ENCODE measurements at places on chromosomes 1 and 21. TPM values are rescaled to one million over a fixed set of nuclear protein-coding genes. Genes with fewer than 3 reads are reported as not detected.

- DNase-seq: no peak
Observed at GRCh38 chr1:218463194-218464156, 118.3 kb downstream of the TGFB2 start.

Gene OLIG2
- total RNA-seq: not detected

DNA sequence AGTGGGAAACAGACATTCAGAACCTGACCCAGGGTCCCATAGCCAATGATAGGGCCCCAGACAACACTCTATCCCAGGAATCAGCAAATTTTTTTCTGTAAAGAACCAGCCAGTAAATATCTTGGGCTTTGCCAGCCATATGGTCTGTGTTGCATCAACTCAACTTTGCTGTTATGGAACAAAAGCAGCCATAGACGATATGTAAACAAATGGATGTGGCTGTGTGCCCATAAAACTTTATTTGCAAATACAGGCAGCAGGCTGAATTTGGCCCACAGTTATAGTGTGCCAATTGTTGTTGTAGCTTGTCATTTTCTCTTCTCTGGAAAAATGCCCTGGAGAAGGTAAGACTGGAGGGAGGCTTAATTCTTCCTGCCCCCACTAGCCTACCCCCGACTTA is 431.1 kb upstream of the VAMP3 start:
- no peak for DNase-seq

Gene SLC44A5
- total RNA-seq: not detected

DNA sequence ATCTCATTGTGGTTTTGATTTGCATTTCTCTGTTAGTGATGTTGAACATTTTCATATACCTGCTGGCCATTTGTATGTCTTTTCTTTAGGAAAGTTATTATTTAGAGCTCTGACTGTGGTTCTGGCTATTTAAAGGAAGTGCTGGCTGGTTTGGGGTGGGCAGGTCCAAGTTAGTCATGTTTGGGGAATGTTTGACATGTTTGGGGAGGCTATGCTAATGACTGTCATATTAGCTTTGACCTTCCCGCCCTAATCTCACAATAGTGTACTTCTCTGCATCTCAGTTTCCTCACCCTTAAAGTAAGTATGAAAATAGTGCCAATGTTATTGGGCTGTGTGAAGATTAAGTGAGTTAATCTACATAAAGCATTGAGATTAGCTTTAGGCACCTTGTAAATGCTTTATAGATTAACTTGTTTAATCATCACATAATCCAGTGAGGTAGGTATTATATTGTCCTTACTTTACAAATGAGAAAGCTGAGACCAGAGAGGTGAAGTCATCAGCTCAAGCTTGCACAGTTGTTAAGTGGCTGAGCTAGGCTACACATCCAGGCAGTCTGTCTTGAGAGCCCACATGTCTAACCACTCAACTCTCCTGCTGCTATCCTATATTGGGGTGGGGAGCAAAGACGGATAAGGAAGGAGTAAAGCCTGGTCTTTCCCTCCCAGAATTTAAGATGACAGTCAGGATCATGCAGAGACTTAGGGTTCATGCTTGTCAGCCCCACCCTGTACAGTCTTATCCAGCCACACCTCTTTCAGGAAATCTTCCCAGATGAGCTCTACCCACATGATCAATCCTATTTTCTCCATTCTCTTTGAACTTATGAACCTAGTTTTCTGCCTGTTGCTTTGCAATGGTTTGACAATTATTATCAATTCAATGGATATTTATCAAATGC is 22.8 kb upstream of the CRNN start:
- DNase-seq: no peak

Gene PRAMEF25
- total RNA-seq: not detected

DNA sequence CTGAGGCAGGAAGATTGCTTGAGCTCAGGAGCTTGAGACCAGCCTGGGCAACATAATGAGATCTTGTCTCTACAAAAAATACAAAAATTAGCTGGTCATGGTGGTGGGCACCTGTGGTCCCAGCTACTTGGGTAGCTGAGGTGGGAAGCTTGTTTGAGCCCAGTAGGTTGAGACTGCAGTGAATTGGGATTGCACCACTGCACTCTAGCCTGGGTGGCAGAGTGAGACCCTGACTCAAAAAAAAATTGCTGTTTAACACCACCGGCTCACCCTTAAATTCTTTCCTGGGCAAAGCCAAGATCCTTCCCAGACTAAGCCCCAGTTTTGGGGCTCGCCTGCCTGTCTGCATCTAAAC is 6.6 kb upstream of the NSUN4 start:
- no peak for DNase-seq

- DNase-seq: no peak
Observed at GRCh38 chr1:109372281-109372680, 25.4 kb downstream of the SORT1 start.

- no peak for DNase-seq
Observed at GRCh38 chr1:203284411-203285123, 20.8 kb upstream of the BTG2 start.

Gene TP53BP2
- 40.9 TPM for total RNA-seq

GRCh38 chr1:231694465-231695077 is 68.0 kb downstream of the DISC1 start:
- DNase-seq: no peak

DNA sequence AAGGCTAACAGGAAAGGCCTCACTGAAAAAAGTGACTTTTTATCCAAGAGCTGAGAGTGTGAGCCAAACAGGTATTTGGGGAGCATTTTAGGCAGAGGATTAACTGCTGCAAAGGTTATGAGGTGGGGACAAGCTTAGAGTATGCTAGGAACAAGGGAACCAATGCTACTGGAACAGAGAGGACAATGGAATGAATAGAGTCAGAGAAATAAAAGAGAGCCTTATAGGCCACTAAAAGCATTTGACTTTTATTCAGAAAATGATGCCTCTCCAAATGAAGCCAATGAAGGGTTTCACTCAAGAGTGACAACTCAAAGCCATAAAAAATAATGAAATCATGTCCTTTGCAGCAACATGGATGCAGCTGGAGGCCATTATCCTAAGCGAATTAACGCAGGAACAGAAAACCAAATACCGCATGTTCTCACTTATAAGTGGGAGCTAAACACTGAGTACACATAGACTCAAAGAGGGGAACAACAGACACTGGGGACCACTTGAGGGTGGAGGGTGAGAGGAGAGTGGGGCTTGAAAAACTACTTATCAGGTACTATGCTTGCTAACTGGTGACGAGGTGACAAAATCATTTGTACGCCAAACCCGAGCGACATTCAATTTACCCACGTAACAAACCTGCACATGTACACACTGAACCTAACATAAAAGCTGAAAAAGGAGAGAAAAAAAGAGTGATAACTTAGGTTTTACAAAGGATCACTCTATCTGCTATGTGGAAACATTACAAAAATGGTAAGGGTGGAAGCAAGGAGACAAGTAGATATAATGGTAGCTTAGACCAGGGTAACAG is 11.1 kb downstream of the PTP4A2 start:
- no peak for DNase-seq

Gene AGT
- not detected for total RNA-seq

- DNase-seq: no peak
Observed at GRCh38 chr1:11787251-11787803, 18.4 kb downstream of the MTHFR start.

GRCh38 chr1:7738044-7738443 is 33.1 kb upstream of the VAMP3 start:
- DNase-seq: no peak

GRCh38 chr1:174219606-174220370 is 60.5 kb downstream of the RABGAP1L start:
- DNase-seq: no peak

DNA sequence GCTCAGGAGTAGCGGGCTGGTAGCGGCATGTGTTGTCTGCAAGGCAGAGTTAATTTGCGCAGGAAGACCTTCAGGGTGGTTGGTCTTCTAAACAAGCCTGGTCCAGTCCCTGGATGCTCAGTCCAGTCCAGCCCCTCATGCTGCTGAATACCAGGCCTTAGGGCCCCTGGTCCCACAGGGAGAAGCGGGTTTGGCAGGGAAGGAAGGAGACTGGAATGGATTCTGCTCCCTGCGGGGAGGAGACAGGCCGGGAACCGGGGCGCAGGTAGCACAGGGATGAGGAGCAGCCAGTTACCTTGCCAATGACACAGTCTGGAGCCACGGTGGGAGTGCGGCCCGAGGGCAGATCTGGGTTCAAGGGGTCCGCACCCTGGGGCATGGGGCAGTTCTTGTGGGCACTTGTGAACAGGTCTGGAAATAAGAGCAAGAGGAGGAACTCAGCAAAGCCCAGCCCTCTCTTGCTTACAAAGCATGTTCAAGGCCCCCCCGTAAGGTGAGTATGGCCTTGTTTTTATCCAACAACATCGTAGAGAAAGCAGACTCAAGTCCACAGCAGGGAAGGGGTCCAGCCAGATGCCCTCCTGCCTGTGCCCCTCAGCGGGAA is 10.1 kb downstream of the FAM131C start:
- DNase-seq: no peak

DNA sequence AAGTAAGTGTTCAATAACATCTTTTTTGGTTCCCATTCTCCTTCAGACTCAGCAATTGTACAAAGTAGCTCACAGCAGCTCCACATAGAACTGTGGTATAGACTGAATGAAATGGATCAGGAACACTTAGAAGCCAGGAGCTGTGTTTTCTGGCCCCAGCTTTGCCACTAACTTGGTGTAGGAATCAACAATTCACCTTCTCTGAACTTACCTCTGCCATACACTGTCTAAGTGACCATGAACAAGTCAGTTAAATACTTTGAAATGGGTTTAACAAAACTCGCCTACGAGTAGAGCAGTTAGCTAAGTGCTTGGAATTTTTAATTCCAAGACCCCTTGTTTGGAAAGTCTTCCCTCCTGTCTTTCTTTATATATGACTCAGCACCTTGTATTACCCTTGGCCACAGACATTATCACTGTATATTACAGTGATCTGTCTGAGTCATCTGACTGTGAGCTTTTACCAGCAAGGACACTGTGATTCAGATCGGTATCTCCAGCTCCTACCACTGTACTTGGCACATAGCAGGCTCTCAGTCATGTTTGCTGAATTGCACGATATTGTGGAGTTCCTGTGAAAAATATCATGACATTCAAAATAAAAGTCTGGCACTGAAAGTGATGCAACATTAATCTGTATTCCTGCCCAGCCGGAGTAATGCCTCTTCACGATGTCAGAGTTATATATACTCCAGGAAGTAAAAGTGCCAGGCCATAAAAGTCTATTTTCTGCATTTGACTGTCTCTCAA is 101.7 kb upstream of the BEND5 start:
- DNase-seq: no peak

GRCh38 chr1:67044631-67045270 is 9.2 kb downstream of the SLC35D1 start:
- no peak for DNase-seq

DNA sequence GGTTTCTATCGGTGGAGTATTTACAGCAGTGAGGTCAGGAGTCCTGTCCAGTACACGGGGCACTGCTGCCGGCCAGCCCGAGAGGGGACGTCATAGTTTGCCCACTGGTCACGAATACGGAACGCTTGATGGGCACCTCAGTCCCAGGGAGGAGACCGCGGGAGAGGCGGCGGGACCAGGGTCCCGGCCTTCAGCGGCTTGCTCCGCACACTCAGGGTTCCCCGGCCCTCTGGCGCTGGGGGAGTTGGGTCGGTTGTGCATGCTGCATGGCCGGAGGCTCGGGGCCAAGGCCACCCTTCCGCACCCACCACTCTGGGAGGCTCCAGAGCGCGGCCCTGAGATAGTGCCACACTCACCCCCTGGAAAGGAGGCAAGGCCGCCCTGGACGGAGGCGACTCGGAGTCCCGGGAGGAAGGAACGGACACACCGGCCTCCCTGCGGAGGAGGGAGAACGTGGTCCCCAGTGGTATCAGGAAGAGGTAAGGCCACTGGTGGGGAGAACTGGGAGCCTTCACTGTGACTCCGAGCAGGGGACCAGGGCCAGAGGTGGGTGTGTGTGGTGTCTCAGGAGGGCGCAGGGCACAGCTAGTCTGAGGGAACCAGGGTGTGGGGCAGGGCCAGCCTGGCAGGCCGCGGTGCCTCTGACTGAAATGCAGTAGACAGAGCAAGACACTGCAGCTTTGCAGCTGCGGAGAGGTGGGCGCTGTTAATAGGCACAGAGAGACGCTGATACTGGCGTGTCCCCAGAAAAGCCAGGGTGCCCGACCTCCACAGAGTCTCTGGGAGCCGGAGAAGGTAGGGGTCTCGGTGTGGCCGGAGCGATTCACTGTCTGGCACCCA is 28.6 kb upstream of the PRSS38 start:
- DNase-seq: peak; percentile 8

GRCh38 chr1:34975771-34976170 is 9.4 kb downstream of the TMEM35B start:
- DNase-seq: no peak

GRCh38 chr1:161038523-161039153 is at the start of gene TSTD1:
TSS of gene TSTD1 (minus strand) at chr1:161038964. CDS start at chr1:161038889, 75 bp downstream.
- DNase-seq: peak; percentile 81

DNA sequence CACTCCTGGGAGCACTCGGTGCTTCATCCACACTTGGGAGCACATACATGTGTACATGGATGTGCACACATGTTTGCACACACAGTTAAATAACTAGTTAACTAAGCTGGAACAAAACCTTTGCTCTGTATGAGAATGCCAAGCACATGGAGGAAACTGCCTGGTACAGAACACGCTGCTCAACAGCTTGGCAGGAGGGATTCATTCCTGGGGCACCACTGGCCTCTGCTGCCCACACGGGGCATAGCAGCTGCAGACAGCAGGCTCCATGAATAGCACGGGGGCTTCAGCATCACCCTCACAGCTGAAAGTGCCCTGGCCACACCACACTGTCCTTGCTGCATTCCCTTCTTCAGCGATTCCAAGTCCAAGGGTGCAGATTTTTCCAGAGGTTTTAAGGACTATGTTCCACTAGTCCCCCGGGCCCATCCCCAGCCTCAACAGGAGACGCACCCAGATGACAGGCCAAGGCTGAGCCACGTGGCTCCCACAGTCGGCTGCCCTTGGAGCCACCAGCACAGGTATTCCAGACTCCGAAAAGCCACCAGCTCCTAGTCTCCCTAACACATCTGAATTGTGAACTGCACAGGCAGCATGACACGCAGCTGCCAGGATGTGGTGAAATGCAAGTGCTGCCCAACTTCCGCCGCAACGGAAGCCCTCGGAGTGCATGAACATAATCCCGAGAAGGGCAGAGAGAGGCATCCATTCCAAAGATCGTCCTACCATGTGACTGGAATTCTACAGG is 16.9 kb downstream of the NPHP4 start:
- DNase-seq: peak; percentile 51

- DNase-seq: no peak
Observed at GRCh38 chr1:51600965-51601364, 15.9 kb upstream of the OSBPL9 start.

GRCh38 chr1:940107-941014 is 16.6 kb downstream of the SAMD11 start:
- DNase-seq: no peak

DNA sequence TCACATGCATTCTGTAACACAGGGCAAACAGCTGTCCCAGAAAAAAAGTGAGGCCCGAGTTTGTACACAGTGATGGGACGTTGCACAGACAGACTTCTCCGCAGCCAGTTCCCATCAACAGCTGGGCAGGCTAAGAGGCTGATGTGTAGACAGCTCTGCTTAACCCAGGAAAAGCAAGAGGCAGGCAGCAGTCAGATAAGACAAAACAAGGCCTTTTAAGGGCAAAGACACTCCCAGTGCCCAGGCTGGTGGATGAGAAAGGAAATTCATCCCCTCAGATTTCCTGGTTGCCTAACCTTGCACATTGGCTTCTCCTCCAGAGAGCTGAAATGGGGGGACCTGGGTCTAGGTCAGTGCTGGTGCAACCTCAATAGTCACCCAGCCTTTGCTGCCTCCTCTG is 17.2 kb upstream of the PHLDA3 start:
- DNase-seq: no peak

- no peak for DNase-seq
Observed at GRCh38 chr21:15301014-15301413, 236.2 kb upstream of the NRIP1 start.

Data from activated T-helper 2 cell treated with anti-CD3 and anti-CD28 coated beads, Interferon-gamma antibody, Interleukin-2, Interleukin-4, amounts not matched to agents 10 μg/mL and 5 μg/mL and 100 μg/mL, durations not matched to agents 14 hours and 24 hours and 36 hours (primary cell).